CD4-positive, alpha-beta T cell treated with Interleukin-17A for 1 hour (primary cell): ENCODE measurements at places on chromosomes 6 and 20.
A peak's percentile ranks its signal among the peaks of the same experiment; 100 is the strongest.

GRCh38 chr6:108157234-108157980 is 8.4 kb upstream of the NR2E1 start:
- DNase-seq: no peak

DNA sequence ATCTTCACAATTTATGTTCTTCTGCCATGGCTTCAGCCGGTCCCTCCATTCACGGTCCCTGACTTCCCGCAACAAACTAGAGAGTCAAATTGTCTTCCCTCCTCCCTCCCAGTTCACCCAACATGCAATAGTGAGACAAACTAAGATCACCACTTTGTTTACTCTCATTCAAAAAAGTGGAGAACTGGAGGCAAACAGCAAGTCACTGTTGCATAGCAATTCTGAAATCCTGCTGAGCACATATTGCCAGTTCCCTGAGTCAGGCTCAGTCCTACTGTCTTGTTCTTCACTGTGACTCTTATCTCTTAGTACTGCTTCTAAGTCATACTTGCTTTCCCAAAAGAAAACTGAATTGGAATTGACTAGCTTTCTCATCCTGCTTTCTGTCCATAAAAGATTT is 287.2 kb upstream of the SASH1 start:
- no peak for DNase-seq

DNA sequence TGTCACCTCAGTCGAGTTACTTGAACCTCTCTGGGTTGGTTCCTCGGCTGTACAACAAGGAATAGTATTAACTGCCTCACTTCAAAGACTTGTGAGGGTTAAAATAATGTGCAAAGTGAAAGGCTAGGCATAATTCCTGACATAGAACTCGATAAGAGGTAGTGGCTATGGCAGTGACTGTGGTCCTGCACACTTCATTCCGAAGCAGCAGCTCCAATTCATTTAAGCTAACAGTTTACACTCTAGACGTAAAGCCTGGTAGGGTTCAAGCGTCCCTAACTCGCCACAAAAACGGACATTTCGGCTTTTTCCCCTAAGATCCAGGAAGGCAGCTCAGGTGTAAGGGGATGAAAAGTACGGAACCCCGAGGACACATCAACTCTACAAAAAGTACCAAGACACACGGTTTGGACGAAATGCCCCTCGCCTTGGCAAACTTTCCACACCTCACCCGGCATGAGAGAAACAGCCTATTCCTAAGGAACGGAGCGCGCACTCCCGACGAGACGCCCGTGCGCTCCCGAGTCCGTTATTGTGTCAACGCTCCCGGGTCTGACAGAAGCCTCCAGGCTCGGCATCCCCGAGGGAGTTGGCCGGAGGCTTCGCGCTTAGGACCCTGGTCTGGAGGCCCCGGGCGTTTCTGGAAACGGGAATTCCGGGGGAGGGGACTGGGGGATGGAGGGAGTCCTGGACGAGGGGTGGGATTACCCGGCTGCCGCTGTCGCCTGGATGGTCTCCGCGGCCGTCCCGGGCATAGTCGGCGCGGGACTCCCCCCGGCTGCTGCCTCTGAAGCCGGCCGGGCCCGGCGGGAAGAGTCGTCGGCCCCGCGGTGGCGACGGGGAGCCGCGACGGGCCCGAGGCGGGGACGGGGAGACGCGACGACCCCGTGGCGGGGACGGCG is 937 bp downstream of the ZNF318 start:
- peak; percentile 7 for DNase-seq

DNA sequence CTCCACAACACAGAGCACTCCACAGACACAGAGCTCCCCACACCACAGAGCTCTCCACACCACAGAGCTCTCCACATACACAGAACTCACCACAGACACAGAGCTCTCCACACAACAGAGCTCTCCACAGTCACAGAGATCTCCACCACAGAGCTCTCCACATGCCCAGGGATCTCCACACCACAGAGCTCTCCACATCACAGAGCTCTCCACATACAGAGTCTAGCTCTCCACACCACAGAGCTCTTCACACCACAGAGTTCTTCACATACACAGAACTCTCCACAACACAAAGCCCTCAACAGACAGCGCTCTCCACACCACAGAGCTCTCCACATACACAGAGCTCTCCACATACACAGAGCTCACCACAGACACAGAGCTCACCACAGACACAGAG is 55.3 kb downstream of the ERMARD start:
- DNase-seq: peak; percentile 16

DNA sequence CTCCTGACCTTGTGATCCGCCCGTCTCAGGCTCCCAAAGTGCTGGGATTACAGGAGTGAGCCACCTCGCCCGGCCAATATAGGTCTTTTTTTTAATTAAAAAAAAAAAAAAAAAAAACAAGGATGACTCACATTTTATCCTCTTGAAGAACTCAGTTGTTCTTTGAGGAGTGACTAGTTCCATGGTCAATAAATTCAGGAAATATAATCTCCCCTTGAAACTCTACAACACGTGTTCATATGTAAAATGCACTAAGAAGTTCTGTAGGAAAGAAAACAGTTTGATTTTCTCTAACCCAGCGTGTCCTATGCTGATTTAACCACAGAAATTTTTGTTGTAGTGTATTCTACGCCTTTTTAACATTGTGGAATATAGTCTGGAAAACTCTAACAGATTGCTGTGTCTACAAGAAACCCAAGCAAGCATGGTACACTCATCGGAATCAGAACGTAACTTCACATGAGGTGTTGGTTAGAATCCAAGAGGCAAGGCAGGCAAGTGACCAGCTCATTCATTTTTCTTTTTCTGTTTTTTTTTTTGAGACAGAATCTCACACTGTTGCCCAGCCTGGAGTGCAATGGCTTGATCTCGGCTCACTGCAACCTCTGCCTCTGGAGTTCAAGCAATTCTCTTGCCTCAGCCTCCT is 79.0 kb upstream of the ZNF217 start:
- no peak for DNase-seq

DNA sequence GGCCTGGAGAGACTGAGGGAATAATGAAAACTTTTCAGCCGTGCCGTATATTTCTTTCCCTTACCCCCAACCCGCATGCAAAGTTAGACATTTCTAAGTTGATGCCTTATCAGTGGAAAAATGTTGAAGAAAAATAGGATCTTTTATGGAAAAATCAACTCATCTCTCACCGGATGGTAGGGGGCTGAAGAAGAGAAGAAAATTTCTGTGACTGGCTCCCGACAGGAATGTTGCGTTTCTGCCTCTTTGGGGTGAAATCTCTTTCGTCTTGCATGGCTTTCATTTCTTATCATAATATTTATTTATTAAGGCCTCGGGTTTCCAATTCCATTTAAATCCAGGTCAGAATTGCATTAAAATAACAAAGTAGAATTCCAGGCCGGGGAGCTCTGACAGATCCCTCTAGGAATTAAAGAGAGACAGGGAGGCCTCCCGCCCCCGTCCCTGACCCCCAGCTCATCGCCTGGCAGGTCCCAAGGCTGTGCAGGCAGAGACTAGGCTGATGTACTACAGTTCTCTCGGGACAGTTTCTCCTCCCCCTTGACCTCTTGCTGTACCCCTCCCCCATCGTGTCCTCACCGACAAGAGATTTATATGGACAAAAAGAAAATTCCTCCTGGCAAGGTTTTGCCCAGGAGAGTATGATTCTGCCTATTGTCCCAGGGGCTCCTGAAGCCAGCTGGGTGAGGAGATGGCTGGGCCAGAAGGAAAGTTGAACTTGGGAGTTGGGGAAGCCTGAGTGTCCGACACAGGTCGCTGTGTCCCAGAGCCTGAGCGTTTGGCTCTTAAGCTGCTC is 1.3 kb downstream of the SCUBE3 start:
- DNase-seq: no peak

- no peak for DNase-seq
These were observed 2.8 kb upstream of the NEU1 start for GRCh38 chr6:31865205-31866118.

GRCh38 chr6:107768044-107768443 is 56.1 kb downstream of the SCML4 start:
- no peak for DNase-seq

DNA sequence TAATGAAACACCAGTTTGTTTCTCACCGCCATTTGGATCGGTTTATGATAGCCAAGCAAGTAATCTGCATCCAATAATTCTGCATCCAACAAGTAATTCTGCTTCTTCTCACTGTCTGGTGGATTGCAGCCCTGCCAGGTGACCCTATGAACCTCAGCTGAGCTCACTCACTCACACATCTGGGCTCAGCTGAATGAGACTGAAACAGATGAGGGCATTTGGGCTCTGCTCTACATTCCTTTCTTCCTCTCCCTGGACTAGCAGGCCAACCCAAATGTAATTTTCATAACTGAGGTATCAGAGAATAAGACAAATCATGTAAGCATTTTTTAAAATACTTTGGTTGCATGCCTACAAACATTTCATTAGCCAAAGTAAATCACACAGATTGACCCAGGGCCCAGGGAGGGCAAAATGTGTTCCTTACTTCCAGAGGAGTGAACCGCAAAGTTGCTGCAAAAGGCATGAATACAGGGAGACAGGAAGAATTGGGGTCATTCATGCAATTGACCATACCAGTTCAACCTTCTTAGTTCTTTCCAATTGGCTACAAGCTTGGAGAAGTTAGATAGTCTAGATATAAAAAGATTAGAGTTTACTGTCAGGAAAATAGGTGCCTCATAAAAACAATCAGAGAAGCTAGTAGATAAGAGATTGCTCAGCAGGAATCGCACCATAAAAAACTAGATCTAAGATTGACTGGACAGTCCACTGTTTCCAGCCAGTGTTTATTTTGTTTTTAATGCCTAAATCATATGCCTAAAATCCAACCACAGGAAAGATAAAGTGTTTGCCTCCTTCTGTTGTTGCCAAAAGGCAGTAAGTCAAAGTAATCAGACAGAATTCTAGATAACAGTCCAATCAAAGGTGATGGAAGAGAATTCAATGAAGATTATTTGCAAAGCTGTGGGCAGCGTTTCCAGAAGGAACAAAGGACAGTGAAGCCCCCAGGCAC is 43.7 kb downstream of the CBLN4 start:
- DNase-seq: no peak

DNA sequence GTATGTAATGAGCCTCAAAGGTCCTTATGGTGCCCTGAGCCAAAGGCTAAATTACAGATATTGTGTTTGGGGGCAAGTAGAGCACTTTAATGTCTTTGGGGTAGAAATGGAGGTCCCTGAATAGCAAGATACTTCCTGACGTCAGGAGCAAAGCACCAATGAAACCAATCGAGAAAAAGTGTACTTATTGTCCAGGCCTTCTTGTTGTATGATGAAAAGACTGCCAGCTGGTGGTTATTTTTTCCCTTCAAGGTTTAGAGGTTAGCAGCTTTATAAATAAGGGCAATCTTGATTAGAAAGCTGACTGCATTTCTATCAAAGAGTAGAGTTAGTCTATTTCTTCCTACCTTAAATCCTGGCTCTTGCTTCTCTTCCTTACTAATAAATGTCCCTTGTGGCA is 76.1 kb upstream of the HSF2 start:
- no peak for DNase-seq

DNA sequence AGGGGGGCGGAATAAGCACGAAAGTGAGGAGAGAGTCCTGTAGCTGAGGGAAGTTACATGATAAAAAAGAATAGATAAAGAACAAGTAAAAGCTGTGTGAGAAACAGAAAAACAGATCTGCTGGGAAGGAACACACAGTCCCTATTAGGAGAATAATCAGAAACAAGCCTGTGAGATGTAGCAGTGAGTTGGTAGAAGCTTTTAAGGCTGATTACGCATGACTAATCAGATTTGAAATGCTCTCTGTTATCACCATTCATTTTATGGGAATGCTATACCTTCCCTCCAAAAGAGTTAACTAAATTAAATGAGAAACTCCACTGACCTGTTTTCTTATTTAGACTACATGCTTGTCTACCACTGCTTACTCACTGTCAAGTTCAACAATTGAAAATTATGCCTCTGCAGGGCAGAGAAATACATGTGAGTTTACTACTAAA is 15.8 kb downstream of the REPS1 start:
- DNase-seq: no peak

DNA sequence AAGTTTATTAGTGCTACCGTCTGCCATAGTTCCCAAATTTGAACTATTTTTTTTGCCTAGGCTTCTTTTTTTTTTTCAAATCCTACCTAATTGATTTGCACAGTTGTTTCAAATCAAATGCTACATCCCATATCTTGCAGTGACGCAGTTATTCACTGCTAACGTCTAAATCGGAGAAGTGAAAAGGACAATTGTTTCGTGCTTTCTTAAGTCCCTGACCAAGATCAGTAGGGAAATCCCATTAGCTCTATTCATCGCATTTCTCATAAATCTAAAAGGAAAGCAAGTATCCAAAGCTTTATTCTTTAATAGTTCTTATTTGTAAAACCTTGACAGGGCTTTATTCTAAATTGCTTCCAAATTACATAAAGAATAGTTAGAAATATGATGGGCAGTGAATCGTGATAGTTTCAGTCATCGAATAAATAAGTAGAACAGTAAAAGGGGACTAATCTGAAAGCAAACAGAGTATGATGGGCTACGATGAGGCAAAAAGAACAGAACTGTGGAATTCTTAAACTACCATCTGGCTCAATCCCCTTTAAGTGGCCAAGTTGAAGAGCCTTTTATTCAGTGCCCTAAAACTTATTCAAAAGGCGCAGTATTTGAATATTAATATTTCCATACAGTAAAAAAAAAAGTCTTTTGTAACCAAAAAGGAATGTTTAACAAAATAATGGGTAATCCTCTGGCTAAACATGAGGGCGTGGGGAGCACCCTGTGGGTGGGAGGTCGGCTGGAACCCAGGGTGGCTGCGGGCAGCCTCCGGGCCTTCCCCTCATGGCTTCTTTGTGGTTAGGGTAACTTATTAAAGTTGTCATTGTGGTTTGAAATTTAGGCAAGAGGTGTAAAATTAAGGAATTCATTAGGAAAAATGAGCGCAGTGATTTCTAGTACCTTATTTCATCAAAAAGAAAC is 3.0 kb upstream of the ARID1B start:
- no peak for DNase-seq

- DNase-seq: peak; percentile 9
These were observed 66.5 kb upstream of the PIM1 start for GRCh38 chr6:37103169-37104039.

DNA sequence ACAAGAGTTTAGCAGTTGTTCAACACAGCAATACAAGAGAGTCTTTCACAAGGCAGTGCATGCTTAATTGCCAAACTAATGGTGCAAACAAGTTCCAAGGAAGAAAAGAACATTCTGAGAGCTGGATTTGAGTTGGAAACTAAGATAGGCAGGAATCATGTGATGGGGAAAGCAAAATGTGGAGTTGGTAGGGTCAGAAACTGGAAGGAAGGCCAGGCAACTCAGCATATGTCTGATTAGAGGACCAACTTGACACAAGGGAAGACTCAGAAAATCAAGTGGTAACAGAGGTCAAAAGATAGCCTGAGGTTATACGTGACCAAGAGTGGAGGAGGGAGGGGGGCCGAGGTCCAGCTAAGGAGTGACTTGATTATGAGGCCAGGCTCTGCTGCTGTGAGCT is 117.3 kb downstream of the SMLR1 start:
- DNase-seq: no peak

- no peak for DNase-seq
These were observed 104.6 kb upstream of the GLP1R start for GRCh38 chr6:38943964-38944363.

DNA sequence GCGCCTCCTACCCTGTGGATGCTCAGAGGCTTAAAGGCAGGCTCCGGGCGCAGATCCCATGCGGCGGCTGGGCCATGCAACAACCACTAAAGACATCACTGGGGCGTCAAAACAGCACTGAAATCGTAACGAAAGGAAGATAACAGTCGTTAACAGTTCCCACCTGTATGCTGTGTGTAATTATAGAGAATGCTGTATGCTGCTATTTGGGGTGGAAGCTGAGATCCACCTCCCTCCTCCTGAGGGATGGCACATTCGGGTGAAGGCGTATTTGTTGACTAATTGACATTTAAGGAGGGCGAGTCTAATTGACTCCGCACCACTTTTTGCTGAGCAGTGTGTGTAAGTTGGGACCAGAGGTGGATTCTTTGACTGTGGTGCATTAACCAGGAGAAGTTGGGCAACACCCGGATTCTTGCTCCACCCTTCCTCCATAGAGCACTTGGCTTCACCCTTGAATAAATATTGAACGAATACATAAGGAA is 687 bp downstream of the SLC35A1 start:
- no peak for DNase-seq
